ENCODE measurements at places on chromosomes 6 and 20.

- no peak for DNase-seq
These were observed 52.4 kb upstream of the RNF24 start for GRCh38 chr20:4067600-4068261.

GRCh38 chr20:50455656-50456451 is 54.3 kb upstream of the PTPN1 start:
- no peak for DNase-seq

DNA sequence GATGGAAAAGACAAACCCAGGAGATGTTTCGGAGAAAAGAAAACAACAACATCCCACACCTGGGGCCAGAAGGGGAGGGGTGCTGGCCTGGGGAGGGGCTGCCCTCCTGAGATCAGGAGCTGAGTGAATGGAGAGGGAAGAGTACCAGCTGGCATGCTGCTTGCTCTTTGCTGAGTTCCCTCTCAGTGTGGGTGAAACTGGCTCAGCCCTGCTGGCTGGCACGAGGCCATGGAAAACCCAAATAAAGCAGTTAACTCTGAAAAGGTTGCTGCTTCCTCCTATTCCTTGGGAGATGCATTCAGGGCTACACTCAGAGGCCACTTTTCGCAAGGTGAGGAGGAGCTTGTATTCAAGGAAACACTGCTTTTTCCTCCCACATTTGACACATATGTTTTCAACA is 8.0 kb upstream of the KCNK16 start:
- peak; percentile 15 for DNase-seq

- peak; percentile 83 for DNase-seq
These were observed 264.3 kb upstream of the PLN start for GRCh38 chr6:118283766-118284165.

GRCh38 chr6:134034961-134035822 is 17.2 kb downstream of the SLC2A12 start:
- DNase-seq, result no peak

DNA sequence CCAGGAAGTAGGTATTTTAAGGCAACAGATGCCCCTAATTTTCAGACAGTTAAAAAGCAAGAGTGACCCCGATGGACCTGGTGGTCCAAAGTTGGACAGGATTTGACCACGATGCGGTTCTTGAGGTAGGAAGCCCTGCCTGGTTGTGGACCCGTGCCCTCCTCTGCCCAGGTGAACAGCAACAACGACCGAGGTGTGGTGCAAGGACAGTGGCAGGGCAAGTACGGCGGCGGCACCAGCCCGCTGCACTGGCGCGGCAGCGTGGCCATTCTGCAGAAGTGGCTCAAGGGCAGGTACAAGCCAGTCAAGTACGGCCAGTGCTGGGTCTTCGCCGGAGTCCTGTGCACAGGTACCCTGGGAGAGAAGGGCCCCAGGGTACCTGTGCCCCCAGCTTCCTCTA is 18.7 kb downstream of the TGM6 start:
- no peak for DNase-seq

- DNase-seq, result no peak
These were observed 286.2 kb downstream of the ESR1 start for GRCh38 chr6:152093711-152094110.

- no peak for DNase-seq
These were observed 141.1 kb downstream of the CD164 start for GRCh38 chr6:109241199-109241598.

DNA sequence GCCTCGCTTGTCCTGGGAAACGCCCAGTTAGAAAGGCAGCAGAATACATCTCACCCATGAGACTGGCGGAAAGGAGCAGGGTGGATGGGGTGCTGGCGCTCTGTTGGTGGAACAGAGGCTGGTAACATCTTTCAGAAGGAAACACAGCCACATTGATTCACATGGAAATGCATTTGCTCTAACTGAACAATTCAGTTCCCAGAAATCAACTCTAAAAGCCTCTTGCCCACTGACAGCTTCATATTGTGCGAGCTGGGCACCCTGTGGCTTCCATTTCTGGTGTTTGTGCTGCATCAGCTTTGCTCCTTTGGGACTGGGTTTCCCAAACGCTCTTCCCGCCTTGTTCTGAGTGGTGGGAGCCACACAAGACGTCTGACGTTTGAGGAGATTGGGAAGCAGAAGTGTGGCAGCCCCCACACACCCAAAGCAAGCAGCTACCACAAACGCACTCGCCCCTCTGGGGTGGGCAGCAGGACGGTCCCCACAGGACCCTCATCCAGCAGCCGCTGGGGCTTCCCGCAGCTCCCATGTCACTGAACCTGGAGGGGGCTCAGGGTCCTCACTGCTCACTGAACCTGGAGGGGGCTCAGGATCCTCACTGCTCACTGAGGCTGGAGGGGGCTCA is 229.5 kb downstream of the ERMARD start:
- no peak for DNase-seq

DNA sequence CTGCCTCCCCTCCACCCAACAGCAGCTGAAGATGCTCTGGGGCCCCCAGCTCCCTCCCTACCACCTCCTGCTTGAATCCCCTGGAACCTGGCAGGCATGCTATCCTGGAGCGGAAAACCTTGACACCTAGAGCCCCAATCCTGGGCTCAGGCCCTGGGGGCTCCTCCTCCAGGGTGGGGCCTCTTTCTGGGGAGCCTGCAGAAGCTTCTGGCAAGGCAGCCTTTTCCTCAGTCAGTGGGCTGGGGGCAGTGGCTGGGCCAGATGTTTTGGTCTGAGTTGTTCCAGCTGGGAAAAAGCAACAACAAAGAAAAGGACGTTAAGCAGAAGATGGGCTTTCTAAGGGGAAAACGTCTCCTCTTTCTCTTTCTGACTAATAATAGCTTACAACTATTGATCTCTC is 21.1 kb downstream of the KIAA1755 start:
- no peak for DNase-seq

GRCh38 chr20:58407966-58408557 is 19.0 kb downstream of the VAPB start:
- no peak for DNase-seq

DNA sequence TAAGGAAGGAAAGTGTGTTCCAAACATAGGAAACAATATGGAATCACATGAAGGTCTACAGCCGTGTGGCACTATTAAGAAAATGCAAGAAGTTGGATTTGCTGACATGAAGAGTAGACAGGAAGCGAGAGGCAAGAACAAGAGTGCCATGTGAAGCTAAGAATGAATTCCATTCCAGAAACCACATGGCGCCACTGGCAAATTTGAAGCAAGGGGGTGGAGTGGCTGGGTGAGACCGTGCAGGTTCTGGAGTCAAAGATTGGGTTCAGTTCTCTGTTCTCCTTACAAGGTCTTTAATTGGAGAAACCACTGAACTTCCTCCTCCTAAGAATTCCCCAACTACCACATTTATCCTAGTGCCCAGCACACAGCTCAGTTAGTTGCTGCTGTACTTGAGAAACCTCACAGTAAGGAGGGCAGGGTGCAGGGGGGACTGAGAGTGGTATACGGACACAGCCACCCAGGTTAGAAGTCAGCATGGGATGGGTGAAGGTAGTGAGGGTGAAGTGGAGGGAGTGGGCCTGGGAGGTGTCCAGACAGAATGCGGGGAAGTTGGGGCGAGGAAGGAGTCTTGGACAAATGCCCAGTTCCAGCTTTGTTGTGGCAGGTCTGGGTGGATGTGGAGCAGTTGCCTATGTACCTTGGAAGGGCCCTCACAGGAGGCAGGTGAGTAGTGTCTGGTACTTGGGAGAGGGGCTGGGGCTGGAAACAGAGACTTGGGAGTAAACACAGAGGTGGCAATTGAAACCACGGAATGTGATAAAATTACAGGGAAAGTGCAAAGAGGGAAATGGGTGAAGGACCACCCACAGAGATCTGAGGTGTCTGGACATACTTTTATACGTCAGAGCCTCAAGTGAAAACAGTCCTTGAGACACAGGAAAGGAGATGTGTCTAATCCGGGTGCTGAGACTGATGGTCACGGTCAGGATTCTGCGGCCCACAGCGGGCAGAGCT is 14.3 kb downstream of the LYRM4 start:
- DNase-seq, result no peak

- peak; percentile 53 for DNase-seq
These were observed at the start of gene AGPAT4 for GRCh38 chr6:161273752-161274487. Gene AGPAT4 (minus strand): TSS chr6:161274061. CDS start chr6:161232213, 41,848 bp downstream.

GRCh38 chr6:170043881-170044790 is 246.7 kb downstream of the DLL1 start:
- DNase-seq, result no peak

GRCh38 chr6:169024047-169024660 is 229.5 kb downstream of the THBS2 start:
- DNase-seq, result no peak

DNA sequence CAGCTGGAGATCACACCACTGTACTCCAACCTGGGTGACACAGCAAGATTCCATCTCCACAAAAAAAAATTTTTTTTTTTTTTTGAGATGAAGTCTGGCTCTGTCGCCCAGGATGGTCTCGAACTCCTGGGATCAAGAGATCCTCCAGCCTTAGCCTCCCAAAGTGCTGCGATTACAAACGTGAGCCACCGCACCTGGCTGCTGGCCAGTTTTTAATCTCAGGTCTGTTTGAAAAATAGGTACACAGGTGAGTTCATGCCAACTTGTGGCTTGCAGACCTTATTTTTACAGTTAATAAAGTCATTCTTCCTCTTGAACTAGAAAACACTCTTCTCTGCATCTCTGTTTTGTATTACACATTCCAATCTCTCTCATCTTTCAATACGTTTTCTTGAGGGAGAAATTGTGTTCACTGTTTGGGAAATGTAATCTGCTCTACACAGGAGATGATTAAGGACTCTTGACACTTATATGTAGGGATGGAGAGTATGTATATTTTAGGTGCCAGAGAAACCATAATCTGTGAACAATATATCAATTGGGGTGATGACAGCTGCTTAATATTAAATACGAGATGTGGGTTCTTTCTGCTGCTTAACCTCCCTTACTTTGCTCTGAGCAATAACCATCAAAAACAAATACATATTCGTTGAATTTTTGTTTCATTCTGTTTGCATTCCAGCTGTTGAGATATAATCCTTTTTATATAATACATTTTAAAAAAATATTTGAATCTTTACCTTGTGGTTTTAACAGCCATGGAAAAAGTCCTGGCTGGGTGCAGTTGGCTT is 17.7 kb upstream of the RIPOR3 start:
- no peak for DNase-seq

GRCh38 chr20:59820204-59821041 is 113.0 kb downstream of the SYCP2 start:
- DNase-seq, result no peak

DNA sequence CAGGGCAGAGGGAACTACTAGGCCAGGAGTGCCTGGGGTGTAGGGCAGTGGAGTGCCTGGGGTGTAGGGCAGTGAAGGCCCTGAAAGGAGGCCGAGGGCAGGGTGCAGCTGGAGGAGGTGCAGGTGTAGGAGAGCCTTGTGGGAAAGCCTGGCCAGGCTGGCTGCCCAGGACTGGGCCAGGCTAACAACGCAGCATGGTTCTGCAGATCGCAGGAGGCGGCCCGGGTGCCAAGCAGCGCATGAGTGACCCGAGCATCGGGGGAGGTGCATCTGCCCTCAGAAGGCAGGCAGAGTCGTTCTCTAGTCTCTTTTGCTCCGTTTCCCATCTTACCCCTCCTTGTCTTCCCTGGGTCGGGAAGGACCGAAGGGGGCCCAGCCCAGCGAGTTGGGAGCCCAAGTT is 151.5 kb upstream of the PHACTR3 start:
- DNase-seq, result no peak

DNA sequence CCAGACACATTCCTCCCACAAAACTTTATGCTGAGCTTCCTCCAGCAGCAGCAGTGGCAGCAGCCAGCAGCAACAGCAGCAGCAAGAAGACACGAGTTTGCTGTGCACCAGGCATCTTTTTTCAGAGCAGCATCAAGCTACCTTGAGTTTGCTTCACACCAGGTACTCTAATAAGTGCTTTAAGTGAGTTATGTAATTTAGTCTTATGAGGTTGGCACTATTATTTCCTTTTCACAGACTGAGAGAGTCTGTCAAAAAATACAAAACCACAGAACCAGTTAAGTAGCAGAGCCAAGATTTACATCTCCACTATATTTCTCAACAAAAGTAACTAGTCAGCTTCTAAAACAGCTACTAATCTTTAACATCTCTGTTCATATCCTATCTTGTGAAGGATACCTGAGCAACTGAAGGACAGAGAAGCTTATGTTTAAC is 23.7 kb downstream of the RANBP9 start:
- no peak for DNase-seq

DNA sequence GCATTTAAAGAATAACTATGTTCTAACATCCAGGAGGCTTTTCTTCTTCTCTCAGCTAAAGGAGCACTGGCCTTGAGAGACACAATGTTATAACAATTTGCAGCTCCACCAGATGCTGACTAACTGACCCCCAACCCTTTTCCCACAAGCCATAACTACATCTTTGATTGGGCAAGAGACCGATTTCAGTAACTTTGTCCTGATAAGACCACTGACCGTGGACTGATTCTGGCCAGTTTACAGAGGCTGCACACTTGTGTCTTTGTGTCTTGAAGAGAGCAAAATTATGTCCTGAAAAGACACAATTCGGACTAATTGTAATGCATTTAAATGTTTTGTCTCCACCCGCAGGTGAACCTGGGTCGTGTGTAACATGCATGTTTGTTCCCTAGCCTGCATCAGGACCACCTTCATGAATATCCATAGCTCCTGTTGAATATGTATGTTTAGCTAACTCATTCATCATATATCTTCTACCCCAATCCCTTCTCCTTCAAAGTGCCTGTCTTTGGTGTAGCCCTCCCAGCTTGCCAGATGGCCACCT is 22.3 kb downstream of the ABRACL start:
- DNase-seq, result no peak

DNA sequence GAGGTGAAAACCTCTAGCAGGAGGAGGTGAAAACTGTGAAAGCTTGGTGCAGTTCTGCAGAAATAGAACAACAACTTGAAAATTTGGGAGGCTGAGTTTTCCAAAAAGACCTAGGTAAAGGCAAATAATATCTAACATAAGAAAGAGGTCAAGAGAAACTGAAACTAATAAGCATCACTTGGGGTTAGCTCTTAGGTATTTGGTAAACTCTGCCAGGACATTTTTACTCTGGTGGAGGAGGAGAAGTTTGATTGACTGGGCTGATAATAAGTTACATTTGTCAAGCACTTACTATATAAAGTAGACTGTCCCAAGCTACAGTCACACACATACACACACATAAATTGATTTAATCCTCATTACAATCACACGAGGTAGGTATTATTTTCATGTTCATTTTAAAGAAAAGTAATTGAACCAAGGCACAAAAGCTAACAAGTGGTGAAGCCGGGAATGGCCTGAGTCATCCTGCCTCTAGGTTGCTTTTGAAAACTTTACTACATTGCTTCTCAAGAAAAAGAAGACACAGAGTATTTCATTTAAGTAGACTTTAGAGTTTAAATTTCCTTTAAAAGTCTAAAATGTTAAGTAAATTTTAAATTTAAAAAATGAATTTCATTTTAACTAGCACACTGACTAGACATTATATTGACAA is 275.5 kb downstream of the PTPRK start:
- DNase-seq, result no peak
